T-helper 9 cell (primary cell): ENCODE measurements at places on chromosomes 6 and 20.
A peak's percentile ranks its signal among the peaks of the same experiment; 100 is the strongest.

DNA sequence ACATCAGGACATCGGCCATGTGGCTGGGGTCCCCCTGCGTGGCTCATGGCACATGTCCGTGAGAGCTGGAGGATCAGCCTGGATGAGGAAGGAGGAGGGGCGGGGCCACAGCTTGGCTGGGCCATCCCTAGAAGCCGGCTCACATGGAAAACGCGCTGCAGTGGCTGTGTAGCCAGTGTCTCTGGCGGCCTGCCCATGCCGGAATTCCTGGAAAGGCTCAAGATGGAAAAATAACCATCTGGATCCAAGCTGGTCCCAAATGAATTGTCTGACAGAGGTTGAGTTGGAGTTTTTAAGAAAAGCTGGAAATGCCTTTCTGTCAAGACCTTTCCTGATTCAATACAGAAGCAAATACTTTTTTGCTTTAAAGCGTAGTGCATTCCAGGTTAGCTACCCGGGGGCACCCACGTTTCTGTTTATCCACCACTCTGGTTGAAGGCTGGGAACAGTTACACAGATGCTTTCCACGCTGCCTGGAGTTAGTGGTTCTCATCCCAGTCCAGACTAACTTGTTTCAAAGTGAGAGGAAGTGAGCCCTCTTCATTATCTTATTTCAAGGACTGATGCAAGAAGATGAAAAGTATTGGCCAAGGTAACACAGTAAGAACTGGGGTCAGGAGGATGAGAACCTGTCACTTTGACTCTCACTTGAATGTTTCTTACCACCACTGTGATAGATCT lies 99.0 kb downstream of the GMPR start:
- no peak for DNase-seq

DNA sequence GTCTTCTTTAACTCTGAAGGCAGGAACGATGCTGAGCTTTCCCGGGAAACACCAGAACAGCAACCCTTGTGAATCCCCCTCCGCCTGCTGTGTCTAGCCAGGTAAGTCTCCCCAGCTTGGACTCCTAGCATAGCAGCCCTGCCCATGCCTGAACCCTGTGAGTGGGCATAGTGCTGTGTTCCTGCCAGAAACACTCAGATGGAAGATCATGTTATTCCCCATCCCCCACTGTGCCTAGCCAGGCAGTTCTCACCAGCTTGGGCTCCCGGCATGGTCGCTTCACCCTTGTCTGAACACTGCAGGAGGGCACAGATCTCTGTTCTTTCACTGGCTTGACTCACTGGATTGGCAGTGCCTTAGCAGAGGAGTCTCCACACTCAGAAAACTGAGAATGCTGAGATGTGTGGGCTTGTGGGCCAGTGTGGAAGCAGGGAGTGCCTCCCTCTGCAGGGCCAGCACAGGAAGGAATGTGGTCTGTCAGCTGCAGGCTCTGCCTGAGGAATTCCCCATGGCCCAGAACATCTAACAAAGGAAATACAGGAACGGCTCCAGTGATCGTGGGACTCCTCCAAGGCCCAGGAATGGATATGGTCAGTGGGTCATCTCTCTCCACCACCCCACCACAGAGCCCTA lies 440.1 kb upstream of the ADGRB3 start:
- DNase-seq = no peak

DNA sequence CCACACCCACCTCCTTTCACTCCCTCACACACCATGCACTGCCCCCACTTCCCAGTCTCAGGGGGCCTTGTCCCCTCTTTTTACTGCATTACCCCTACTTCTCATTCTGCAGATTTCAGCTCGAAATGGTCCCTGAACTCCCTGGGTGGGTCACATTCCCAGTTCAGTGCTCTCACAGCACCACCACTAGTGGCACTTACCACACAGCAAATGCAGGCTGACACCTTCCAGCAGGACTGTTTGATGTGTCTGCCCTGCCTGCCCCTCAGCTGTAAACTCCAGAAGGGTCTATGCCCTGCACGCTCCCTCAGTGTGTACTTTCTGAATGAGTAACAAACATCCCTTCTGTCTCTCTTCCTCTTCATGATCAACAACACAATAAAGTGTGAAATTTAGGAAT lies 4.0 kb downstream of the DYNLT1 start:
- no peak for DNase-seq

GRCh38 chr6:138654715-138655634 lies 118.6 kb upstream of the CCDC28A start:
- DNase-seq = no peak

GRCh38 chr20:36975099-36975818 lies 23.8 kb upstream of the SAMHD1 start:
- DNase-seq = peak; percentile 63

DNA sequence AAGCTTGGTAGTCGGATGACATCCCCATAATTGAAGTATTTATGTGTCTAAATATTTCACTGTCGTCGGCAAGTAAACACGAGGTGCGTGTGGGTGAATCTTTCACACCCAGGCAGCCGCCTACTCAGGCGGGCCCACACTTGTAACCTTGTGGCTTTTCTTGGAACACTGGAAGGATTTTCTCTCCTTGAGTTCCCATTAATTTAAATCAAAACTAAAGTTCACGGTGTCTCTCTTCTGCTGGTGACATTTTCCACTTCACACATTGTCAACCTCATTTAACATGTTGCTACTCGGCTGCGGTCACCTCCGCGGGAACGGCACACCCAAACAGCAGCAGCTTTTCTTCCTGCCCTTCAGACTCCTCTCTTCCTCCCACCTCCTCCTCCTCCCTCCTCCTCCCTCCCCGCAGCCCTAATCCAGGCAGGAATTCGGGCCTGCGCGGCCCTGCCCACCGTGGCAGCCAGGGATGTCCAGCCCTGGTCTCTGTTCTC lies 336.6 kb downstream of the QKI start:
- DNase-seq = no peak

DNA sequence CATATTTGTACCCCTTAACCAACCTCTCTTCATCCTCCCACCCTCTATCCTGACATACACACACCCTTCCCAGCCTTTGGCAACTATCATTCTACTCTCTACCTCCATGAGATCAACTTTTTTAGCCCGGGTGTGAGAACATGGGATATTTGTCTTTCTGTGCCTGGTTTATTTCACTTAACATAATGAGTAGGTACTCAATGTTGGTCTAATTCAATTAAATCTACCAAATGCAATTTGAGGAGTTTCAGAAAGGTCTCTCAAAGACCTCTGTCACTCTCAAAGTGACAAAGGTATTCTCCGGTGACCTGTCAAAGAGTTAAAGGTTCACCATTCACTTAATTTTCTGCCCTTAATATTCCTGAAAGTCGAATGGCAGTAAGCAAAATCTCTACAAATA lies 87.7 kb downstream of the ME1 start:
- DNase-seq = no peak

- DNase-seq = no peak
Observed at GRCh38 chr6:43475516-43475915, 1.9 kb upstream of the TJAP1 start.

DNA sequence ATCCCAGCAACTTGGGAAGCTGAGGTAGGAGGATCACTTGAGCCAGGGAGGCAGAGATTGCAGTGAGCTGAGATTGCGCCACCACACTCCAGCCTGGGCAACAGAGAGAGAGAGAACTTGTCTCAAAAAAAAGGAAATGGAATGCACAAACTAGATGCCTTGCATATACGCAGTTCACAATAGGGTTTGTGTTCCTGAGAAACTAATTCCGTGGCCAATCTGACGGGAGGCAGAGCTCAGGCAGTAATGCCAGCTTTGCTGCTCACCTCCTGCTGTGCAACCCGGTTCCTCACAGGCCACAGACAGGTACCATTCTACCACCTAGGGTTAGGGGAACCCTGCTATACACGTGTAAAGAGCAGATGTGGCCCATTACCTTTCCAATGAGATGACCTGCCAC lies 1.4 kb downstream of the CDK5RAP1 start:
- DNase-seq = no peak
